ENCODE measurements at places on chromosomes 3 and 15.
A peak's percentile ranks its signal among the peaks of the same experiment; 100 is the strongest.

- DNase-seq: peak; percentile 3
These were observed at the start of gene FGF12 for GRCh38 chr3:192727032-192727847. Gene FGF12 (minus strand): TSS chr3:192727541.

DNA sequence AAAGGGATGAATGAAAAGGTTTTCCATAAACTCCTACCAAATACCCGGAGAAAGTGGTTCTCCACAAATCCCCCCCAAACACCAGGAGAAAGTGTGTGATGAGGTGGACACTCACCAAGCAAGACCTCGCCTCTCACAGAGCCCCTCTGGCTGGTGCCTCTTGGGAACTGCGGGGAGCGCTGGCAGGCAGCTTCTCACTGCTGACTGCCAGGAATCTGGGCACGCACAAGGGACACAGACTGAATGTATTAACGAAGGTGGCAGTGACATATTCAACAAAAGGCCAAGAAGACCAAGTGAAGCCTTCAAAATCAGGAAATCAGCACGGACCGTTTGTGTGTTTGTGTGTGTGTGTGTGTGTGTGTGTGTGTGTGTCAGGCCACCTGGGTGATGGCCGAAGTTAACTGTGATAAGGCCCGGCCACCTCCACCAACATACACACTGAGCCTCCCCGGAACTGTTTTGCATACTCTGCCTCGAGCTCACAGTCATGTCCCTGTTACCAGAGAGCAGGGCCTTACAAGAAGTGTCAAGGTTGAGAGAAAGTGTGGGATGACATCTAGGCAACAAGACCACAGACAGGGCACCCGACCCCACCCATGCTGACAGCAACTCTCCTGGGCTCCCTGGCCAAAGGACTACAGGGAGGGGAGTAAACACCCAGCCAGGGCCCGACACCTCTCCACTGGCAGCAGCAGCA lies 18.0 kb downstream of the ATP10A start:
- DNase-seq: no peak

DNA sequence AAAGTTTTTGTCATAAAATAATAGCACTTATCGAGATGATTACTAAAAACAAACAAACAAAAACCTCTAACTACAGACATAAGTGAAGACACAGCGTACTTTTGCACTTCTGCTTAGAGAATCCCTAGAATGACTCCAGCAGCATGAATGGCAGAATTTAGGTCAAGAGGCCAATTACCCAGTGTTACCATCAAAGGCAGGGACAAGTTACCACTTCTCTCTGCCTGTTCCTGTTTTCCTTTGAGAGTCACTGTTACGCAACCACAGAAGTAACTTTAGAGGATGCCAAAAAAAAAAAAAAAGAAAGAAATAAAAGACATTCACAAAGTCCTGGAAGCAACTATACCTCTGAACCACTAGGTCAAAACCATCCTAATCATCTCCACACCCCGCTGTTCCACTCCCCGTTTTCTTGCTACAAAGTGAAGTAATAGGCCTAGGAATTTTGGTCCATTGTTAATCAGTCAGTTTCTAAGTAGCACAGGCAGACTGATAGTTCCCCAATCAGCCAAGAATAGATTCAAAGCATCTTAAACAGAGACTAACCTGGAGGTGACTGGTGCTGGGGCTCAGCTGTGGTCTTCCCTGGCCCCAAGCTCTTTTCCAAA lies 41.9 kb downstream of the FMN1 start:
- no peak for DNase-seq

GRCh38 chr3:115146418-115147328 lies at the start of gene ZBTB20:
Gene ZBTB20 (minus strand): TSS chr3:115147288.
- DNase-seq: peak; percentile 73

- DNase-seq: no peak
These were observed 216.7 kb downstream of the PTPRG start for GRCh38 chr3:61778095-61778494.

- DNase-seq: no peak
These were observed 223.3 kb upstream of the TPRG1 start for GRCh38 chr3:188948281-188948996.

- DNase-seq: no peak
These were observed 129.6 kb downstream of the ADAMTS17 start for GRCh38 chr15:100211855-100212850.

DNA sequence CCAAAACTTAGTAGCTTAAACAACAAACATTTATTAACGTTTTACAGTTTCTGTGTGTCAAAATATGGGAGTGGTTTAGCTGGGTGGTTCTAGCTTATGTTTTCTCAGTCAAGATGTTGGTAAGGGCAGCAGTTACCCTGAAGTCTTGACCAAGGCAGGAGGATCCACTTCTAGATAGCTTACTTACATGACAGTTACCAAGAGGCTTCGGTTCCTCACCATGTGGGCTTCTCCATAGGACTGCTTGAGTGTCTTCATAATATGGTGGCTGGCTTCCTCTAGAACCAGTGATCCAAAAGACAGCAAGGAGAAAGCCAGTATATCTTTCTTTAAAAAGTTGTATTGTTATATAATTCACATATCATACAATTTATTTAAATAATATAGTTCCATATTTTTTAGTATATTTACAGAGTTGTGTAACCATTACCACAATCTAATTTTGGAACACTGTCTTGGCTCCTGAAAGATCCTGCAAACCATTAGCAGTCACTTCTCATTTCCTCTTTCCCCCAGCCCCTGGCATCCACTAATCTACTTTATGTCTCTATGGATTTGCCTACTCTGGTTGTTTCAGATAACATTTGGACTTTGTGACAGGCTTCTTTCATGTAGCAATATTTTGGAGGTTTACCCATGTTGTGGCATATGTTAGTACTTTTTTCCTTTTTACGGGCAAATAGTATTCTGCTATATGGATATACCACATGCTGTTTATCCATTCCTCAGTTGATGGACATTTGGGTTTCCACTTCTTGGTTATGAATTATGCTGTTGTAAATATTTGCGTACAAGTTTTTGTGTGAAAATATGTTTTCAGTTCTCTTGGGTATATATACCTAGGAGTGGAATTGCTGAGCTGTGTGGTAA lies 33.3 kb downstream of the MAPK6 start:
- DNase-seq: no peak

DNA sequence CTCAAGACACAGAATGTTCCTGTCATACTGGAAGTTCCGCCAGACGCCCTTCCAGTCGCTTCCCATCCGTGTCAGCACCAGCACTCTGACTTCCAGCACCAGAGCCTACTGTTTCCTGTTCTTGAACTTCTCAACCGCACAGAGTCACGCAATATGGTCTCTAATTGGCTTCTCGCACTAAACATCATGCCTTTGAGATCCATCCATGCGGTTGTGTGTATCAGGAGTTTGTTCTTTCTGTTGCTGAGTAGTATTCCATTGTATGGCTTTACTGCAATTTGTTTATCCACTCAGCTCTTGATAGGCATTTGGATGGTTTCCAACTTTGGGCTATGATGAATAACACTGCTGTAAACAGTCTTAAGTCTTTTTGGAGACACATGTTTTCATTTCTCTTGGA lies 112.1 kb downstream of the LRRK1 start:
- no peak for DNase-seq

DNA sequence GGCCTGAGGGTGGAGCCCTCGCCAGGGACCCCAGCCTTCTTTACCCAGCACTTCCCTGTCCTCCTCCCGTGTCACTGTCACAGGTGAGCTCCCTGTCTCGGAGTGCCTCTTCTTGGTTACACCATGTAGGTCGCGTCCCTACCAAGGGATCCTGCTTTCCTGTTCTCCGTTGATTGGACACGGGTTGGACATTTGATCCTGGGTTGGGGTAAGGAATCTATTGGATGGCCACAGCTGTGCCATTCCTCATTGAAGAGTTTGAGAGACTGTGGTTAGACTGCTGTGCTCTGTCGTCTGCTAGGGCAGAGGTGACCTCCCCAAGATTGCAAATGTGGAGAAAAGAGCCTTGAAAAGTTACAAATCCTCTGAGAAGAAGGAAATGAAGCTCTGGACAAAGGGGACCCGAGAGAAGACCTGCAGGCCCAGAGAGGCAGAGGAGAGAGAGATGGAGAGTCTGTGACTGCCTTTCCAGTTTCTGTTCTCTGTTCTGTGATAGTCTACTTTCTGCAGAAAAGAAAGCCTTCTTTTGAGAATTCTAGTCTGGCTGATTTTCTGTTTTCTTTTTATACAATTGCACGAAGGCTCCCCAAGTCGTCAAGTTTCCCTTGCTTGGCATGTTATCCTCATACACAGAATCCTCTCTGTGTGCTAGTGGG lies 325.7 kb upstream of the RGMA start:
- no peak for DNase-seq

All from stimulated activated naive CD8-positive, alpha-beta T cell treated with anti-CD3 and anti-CD28 coated beads, Interleukin-15, Interleukin-2, amounts not matched to agents 100 U/mL and 50 U/mL, for 24 hours (primary cell).